ENCODE measurements at places on chromosomes 16 and 17. TPM values are rescaled to one million over a fixed set of nuclear protein-coding genes. Genes with fewer than 3 reads are reported as not detected.
A peak's percentile ranks its signal among the peaks of the same experiment; 100 is the strongest.

The RNF43 gene
- total RNA-seq = 0.14 TPM

The KCNJ18 gene
- total RNA-seq = not detected

The ABI3 gene
- total RNA-seq = 1.8 TPM

The MYH11 gene
- 11,818 TPM for total RNA-seq

The FSCN2 gene
- not detected for total RNA-seq

The ATP2A1 gene
- not detected for total RNA-seq

The PIP4K2B gene
- total RNA-seq = 50.1 TPM

The ARHGAP44 gene
- total RNA-seq = 6.4 TPM

DNA sequence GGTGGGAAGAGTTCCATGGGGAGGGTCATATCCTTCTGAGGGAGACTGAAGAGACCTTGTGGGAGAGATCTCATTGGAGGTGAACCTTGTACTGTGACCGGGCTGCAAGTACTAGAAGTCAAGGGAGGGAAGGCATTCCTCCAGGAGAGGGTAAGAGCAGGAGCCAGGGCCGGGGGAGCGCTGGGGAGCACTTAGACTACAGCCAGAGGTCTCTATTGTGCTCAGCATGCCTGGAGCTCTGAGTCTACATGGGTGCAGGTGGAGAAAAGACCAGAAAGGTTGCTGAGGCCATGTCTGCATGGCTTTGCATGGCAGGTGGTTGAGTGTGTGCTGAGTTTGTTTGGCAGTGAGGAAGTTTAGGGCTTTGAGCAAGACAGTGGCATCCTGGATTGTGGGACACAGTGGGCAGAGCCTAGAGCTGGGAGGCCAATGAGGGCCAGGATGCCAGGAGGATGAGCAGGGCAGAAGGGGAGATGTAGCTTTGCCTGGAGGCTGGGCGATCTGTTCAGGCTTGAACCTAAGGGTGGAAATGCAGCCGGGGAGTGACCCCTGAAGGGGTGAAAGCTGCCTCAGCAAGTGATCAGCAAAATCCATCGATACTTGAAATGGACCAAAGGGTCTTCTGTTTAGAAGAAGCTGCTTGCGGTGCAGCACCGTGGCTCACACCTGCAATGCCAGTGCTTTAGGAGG, 317.4 kb upstream of the TNRC6C start:
- DNase-seq = no peak

DNA sequence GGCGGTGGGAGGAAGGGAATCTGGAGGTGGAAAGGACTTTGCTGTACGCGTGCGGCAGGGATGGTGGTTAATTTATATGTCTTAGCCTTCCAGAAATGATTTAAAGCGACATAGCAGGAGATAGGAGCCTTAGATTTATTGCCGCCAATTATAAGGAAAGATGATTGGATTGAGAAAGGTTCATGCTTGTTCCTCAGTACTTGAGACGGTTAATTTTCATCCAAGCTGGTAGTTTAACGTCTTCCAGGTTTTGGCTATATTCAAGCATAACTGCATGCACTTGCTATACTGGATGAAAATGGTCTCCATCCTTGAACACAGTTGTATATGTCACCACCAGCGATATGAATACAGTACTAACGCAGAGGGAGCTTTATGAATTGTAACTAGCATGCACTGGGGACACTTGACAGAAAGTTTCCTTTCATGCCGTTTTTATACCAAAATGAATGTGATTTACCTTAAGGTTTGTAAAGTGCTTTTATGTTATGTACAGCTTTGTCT, 610 bp upstream of the PEX12 start:
- no peak for DNase-seq

GRCh38 chr17:67125417-67125816, 81.1 kb downstream of the CACNG1 start:
- no peak for DNase-seq

GRCh38 chr17:66692421-66692690, 142.6 kb upstream of the CACNG5 start:
- DNase-seq = no peak

GRCh38 chr17:55383771-55384642, 37.6 kb downstream of the MMD start:
- DNase-seq = no peak

DNA sequence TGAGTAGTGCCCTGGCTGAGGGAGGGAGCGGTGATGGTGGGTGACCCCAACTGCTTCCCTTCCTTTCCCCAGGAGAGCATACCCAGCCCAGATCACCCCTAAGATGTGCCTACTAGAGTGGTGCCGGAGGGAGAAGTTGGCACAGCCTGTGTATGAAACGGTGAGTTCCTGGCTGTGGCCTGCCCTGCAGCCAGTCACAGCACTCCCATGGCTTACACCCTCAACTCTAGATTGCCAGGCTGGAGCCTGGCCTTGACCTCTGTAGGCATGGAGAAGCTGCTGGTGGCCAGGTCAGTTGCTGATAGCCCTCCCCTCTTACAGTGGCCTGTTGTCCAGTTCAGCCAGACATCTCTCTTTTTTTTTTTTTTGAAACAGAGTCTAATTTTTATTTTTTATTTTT, 8.6 kb upstream of the NFATC3 start:
- no peak for DNase-seq

GRCh38 chr16:9965079-9965478, 217.1 kb downstream of the GRIN2A start:
- DNase-seq = no peak

DNA sequence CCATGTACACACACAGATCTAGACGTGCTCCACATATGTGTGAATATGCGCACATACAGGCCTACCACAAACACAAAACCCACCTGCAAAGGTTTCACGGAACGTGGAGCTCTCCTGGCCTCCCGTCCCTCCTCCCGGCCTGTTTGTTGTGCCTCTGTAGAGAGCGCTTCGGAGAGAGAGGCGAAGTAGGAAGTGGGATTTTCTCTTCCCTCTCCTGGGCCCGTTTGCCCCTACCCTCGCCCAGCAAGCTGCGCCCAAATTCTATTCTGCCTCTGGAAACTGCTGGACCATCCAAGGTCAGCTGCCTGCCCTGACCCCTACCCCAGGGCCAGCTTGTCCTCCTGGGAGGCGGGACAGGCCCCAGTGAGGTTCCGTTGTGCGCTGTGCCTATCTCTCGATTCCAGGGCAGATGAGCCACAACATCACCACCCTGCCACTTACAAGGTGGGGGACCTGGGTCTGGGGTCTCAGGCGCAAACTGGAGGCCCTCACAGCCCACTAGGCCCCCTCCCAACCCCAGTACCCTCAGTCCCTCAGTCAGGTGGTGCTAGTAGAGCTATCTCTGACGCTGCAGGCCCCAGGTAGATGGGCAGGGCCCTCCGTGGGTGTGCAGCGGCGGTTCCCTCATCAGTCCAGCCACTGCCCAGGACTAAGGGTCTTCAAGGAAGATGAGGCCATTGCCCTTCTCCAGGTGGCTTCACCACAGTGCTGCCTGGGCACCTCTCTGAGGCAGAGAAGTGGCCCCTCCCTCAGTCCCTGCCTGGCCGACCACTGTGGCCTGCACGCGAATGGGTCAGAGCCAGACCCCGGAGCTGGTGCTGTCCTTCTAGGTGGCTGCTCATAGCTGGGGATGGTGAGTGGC, 54.2 kb downstream of the BEAN1 start:
- DNase-seq = peak; percentile 61

GRCh38 chr17:75110234-75110937, 617 bp downstream of the ARMC7 start:
- no peak for DNase-seq

DNA sequence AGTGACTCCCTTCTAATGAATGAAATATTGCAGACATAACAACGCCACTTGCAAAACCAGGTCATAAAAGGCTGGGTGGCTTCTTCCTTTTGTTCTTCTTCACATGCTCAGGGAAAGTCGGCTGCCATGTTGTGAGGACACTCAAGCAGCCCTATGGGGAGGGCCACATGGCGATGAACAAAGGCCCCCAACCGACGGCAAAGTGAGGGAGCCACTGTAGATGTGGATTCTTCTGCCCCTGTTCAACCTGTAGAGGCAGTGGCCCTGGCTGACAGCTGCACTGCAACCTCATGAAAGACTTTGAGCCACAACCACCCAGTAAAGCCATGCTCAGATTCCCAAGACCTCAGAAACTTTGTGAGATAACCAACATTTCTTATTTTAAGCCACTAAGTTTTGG, 203.5 kb upstream of the TNRC6C start:
- no peak for DNase-seq

GRCh38 chr17:5555254-5555653, 29.1 kb downstream of the NLRP1 start:
- DNase-seq = no peak

- DNase-seq = no peak
Measured at GRCh38 chr17:51083981-51084380, 36.7 kb downstream of the SPAG9 start.

GRCh38 chr16:30949650-30950515, 1.0 kb downstream of the ORAI3 start:
- DNase-seq = peak; percentile 95

DNA sequence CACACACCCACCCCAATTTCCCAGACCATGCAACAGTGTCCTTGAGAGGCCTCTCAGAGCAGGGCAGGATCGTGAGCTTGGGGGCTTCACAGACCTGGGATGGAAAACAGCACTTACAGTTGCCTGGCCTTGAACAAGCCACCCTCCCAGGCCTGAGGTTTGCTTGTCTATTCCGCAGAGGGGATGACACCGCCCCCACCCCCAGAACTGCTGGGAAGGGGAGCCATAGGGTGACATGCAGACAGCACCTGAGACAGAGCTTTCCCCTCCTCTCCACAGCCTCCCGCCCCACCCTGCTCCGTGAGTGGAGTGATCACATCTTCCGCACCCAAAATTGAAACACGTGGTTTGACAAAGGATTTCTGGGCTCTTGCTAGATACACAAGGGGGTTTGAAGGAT, 131.5 kb upstream of the TNRC6C start:
- peak; percentile 60 for DNase-seq

DNA sequence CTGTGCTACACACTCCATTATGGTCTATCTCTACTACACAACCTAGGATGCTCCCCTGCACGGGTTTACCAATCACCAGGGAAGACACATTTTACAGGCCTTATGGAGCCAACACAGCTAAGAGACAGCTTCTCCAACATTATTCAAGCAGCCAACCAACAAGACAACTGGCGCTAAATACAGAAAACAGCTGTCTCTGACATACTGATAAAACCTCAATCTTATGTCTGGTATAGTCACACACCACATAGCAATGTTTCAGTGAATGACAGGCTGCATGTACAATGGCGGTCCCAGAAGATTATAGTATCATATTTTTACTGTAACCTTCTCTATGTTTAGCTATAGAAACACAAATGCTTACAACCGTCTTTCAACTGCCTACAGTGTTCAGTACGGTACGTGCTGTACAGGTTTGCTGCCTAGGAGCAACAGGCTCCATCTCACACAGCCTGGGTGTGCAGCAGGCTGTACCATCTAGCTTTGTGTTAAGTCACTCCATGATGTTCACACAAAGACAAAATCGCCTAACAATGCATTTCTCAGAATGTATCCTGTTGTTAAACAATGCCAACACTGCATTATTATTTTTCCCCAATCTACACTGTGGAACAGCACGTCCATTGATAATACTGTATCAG, 10.9 kb downstream of the USP22 start:
- DNase-seq = no peak

- DNase-seq = no peak
Measured at GRCh38 chr16:12976936-12977335, 75.5 kb downstream of the SHISA9 start.

DNA sequence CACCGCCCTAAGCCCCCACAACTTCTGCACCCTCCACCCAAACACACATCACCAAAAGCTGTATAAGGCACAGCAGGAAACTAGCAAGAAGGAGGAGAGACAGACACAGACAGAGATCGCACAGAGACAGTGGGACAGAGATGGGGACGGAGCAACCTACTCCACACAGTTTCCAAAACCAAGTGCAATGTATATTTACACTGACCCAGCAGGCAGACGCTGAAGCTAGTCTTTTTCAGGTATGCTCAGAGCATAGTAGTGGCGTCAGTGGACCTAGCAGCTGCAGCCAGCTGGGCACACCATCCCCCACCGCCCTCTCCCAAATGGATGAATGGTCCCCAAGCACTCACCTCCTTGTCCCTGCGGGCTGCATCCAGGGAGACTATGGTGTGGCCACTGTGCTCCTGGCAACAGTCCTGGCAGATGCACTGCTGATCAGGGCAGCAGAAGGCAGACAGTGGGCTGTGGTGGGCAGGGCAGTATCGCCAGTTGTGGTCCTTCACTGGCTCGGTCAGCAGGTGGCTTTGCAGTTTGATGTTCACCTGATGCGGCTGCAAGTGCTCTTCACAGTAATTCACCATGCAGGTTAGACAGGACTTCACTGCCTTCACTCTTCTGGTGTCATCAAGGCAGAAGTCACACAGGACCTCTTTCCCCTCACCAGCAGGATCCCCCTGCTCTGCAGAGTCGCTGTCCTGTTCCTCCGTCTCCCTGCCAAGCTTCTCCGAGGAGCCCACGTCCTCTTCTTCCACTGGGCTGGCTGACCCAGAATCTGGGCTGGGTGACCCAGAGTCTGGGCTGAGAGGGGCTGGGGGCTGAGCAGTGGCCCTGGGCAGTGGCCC, 31.5 kb upstream of the FBXW10B start:
- peak; percentile 69 for DNase-seq

GRCh38 chr16:2486645-2487516, 12.0 kb downstream of the TBC1D24 start:
- DNase-seq = no peak

GRCh38 chr16:71969353-71969752, 30.8 kb downstream of the PKD1L3 start:
- no peak for DNase-seq

DNA sequence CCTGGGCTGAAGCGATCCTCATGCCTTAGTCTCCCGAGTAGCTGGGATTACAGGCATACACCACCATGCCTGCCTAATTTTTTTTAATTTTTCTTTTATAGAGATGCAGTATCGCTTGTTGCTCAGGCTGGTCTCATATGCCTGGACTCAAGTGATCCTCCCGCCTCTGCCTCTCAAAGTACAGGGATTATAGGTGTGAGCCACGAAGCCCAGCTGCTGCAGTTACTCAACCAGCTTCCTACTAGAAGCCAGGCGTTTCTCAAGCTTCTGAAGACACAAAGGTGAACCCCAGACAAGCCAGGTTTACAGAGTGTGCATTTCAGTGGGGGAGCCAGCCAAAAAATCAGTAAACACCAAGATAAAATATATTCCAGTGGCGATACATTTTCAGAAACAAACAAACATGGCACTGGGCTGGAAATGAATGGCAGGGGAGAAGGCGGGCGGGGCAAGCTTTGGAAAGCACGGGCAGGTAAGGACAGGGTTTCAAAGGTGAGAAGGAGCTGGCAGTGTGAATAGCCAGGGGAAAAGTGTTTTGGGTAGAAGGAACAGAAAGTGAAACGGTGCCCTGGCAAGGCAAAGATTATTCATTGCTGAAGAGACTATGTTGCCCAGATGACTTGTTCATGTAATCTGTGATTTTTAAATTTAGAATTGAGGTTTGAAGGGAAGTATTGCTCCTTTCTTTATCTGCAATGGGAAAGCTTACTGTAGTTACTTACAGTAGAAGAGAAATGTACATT, 471.1 kb downstream of the WWOX start:
- no peak for DNase-seq

DNA sequence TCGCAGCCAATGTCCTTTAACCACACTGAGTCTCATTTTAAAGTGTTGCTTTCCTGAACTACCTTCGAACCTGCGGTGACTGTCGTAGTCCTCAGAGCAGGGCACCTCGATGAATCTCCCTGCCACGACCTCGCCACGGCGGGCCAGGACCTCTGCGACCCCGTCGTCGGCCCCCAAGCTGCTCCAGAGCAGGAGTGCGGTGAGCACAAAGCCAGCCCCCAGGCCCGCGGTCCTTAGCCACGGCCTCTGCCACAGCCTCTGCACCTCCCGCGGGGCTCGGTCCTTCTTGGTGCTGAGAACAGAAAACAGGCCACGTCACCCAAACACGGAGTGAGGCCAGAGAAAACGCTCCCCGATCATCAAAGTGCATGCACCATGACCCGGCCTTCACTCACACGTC, 2.8 kb upstream of the HEXD start:
- no peak for DNase-seq
